ENCODE measurements at places on chromosomes 6 and 20. TPM values are rescaled to one million over a fixed set of nuclear protein-coding genes. Genes with fewer than 3 reads are reported as not detected.

DNA sequence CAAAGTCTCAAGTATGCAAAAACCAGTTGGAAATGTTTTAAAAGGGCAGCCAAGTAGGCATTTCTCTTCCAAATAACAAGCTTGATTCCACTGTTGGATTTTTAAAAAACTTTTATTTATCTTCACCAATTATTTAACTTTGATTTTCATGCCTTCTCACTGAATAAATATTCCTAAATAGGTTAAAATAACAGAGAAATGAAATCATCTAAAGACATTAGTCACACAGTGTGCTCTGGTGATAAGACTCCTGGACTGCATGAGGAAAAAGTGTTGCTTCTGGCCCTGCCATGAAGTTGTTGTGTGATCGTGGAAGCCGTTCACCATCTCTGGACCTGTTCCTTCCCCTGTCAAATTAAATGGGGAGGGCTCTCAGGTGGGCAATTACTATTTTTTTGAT is 33.8 kb upstream of the IGF2R start:
- DNase-seq = no peak

DNA sequence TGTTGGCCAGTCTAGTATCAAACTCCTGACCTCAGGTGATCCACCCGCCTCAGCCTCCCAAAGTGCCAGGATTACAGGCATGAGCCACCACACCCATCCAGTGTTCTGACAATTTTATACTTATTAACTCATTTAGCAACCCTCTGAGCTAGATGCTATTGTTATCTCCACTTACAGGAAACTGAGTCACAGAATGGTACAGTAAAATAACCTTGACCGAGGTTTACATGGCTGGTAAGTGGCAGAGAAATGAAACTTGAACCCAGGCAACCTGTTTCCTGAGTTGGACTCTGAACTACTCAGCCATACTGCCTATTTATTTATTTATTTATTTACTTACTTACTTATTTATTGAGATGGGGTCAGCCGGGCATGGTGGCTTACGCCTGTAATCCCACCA is 6.6 kb upstream of the SIGLEC1 start:
- H3K36me3 ChIP-seq = no peaks in the 10 kb centered on the region
- no peak for DNase-seq
- H3K4me3 ChIP-seq = no peak overlapping the region
- H3K27ac ChIP-seq = no peak overlapping the region
- peaks cover 28% of the 10 kb centered on the region for H3K27me3 ChIP-seq

GRCh38 chr6:15907914-15908518 is 220.9 kb upstream of the MYLIP start:
- peak overlapping the region; percentile 53 for H3K27ac ChIP-seq
- no peaks in the 10 kb centered on the region for H3K36me3 ChIP-seq
- H3K4me3 ChIP-seq = no peak overlapping the region
- no peak for DNase-seq
- H3K27me3 ChIP-seq = no peaks in the 10 kb centered on the region

- H3K27me3 ChIP-seq = no peaks in the 10 kb centered on the region
- no peak for DNase-seq
- H3K4me1 ChIP-seq = peaks cover 16% of the 10 kb centered on the region
- peaks cover 8% of the 10 kb centered on the region for H3K36me3 ChIP-seq
- peak overlapping the region; percentile 70 for H3K27ac ChIP-seq
Measured at GRCh38 chr20:34938466-34939163, 17.0 kb downstream of the GSS start.

GRCh38 chr20:64242003-64242796 is 13.3 kb upstream of the PCMTD2 start:
- H3K36me3 ChIP-seq = no peaks in the 10 kb centered on the region
- DNase-seq = no peak
- no peak overlapping the region for H3K4me3 ChIP-seq
- H3K27ac ChIP-seq = no peak overlapping the region
- no peaks in the 10 kb centered on the region for H3K4me1 ChIP-seq

- no peaks in the 10 kb centered on the region for H3K36me3 ChIP-seq
- no peak for DNase-seq
- H3K4me3 ChIP-seq = no peak overlapping the region
- no peaks in the 10 kb centered on the region for H3K4me1 ChIP-seq
Measured at GRCh38 chr6:139853302-139853992, 479.0 kb upstream of the CITED2 start.

- peak overlapping the region; percentile 61 for H3K4me3 ChIP-seq
- H3K4me1 ChIP-seq = peaks cover 41% of the 10 kb centered on the region
- H3K36me3 ChIP-seq = no peaks in the 10 kb centered on the region
- H3K27ac ChIP-seq = no peak overlapping the region
Measured at GRCh38 chr6:108113557-108114519, 39.3 kb upstream of the OSTM1 start.

DNA sequence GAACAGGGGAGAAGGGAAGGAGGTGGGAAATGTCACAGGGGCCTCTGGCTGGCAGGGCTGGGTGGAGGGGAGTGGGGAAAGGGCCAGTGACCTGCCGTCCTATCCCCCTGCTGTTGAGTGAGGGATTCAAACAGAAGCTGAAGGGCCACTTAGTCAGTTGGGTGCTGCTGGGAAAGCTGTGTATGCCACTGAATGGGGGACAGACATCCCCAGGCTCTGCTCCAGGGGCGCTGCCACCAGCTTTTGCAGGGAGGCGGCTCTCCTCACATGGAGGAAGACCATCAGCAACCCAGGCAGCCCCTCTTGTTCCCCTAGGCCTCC is 50.0 kb downstream of the MDGA1 start:
- H3K4me1 ChIP-seq = peaks cover 6% of the 10 kb centered on the region
- no peak for DNase-seq
- H3K4me3 ChIP-seq = no peak overlapping the region
- H3K36me3 ChIP-seq = no peaks in the 10 kb centered on the region
- H3K27ac ChIP-seq = no peak overlapping the region

- H3K36me3 ChIP-seq = no peaks in the 10 kb centered on the region
- H3K27ac ChIP-seq = no peak overlapping the region
- peaks cover 16% of the 10 kb centered on the region for H3K4me1 ChIP-seq
- H3K4me3 ChIP-seq = no peak overlapping the region
- DNase-seq = no peak
Measured at GRCh38 chr6:1527073-1527457, 82.7 kb upstream of the FOXC1 start.

DNA sequence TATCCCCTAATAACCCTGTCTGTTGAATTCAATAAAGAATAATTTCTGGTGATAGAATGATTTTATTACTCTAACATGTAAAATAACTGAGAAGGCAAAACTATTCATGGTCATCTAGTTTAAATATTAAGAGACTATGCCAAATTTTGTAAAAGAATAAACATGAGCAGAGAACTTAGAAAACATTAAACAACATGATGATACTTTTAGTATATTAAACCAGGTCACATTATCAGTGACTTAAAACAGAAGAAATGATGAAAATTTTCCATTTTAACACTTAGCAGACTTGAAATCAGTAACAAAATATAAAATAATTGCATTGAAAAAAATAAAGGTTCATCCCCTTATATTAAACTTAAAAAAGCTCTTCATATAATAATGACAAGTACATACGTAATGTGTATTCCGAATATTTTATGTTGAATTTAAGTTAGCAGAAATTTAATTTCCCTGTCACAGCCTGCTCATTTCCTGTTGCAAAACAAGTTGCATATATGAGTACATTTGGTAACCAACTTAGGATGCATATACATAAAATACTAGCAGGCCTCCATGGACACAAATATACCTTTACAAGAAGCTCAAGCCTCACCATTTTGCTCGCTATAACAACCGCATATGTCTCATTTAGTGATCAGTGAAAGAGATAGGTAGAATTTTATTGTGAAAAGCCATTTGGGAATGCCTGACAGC is 40.6 kb downstream of the DTNBP1 start:
- H3K36me3 ChIP-seq = no peaks in the 10 kb centered on the region
- H3K27ac ChIP-seq = peak overlapping the region; percentile 42
- H3K4me3 ChIP-seq = no peak overlapping the region
- H3K27me3 ChIP-seq = no peaks in the 10 kb centered on the region

DNA sequence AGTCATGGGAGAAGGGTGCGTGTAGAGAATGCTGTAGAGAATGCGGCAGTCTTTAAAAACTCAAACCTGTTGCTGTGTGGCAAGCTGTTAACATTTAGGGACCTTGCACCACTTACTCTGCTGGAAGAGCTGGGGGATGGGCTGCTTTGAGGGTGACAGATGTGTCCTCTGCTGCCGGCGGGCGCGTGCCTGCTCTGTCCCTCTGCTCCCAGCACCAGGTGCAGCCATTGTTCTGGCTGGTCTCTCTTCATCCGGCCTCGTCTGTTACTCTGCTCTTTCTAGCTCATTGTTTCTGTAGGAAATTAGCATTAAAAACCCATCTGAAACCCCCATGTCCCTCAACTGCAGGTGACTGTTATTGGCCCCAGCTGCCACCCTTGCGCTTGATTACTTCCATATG is 78.5 kb downstream of the CBFA2T2 start:
- peak overlapping the region; percentile 82 for H3K27ac ChIP-seq
- no peaks in the 10 kb centered on the region for H3K36me3 ChIP-seq
- no peak for DNase-seq
- H3K4me3 ChIP-seq = no peak overlapping the region
- peaks cover 77% of the 10 kb centered on the region for H3K4me1 ChIP-seq
- H3K27me3 ChIP-seq = no peaks in the 10 kb centered on the region

GRCh38 chr6:126048635-126049034 is 62.3 kb downstream of the TRMT11 start:
- H3K4me1 ChIP-seq = no peaks in the 10 kb centered on the region
- H3K4me3 ChIP-seq = no peak overlapping the region
- H3K27me3 ChIP-seq = no peaks in the 10 kb centered on the region
- H3K36me3 ChIP-seq = peaks cover 40% of the 10 kb centered on the region
- H3K27ac ChIP-seq = no peak overlapping the region

GRCh38 chr6:43262000-43262779 is 18.9 kb downstream of the TTBK1 start:
- H3K27ac ChIP-seq = no peak overlapping the region
- H3K4me1 ChIP-seq = no peaks in the 10 kb centered on the region
- DNase-seq = no peak
- no peaks in the 10 kb centered on the region for H3K36me3 ChIP-seq
- H3K27me3 ChIP-seq = no peaks in the 10 kb centered on the region

DNA sequence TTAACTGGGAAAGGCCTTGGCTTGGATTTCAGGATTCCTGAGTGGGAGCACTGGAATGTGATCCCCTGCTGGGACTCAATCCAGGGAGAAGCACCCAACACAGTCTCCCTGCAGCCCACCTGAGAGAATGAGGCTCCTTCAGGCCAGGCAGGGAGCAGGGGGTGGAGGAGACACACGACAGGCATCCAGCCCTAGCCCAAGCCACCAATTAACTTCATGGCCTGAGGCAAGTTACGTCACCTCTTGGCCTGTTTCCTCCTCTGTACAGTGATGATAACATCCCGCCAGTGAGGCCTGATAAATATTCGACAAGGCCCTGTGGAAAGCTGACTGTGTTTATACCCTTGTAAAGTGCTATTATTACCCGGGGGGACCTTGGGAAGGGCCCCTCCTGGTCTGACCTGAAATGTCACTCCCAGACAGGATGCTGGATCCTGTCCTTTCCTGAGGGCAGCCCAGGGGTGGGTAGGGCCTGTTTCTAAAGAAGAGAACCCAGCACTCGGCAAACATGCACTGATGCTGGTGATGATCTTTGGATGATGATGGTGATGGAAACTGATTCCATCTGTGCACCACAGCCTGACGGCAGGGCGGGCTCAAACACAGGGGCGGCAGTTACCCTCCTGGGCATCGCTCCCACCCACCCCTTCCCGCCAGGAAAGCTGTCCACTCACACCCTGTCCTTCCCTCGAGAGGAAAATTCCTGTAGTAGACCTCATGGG is 12.4 kb downstream of the FRS3 start:
- no peaks in the 10 kb centered on the region for H3K27me3 ChIP-seq
- H3K4me3 ChIP-seq = no peak overlapping the region
- H3K27ac ChIP-seq = peak overlapping the region; percentile 61
- no peaks in the 10 kb centered on the region for H3K4me1 ChIP-seq

DNA sequence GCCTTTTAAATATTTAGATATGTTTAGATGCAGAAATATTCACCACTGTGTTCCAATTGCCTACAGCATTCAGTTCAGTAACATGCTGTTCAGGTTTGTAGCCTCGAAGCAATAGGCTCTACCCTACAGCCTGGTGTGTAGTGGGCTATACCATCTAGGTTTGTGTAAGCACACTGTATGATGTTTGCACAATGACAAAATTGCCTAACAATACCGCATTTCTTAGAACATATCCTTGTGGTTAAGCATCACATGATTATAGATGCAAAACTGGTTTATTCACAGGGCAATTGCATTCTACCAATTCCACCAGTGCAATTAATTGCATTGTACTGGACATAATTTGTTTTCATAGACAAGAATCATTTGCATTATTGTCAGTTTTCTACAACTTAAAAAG is 7.9 kb upstream of the SLC22A16 start:
- no peak for DNase-seq
- no peak overlapping the region for H3K4me3 ChIP-seq
- no peak overlapping the region for H3K27ac ChIP-seq

Gene PLN
- total RNA-seq = 5.4 TPM

Gene ADTRP
- total RNA-seq = 2.5 TPM

Gene FAM83D
- 96.0 TPM for total RNA-seq

Gene NMBR
- total RNA-seq = not detected

Gene RIPOR2
- total RNA-seq = 2.4 TPM

Gene SNAP91
- total RNA-seq = not detected

Gene MTO1
- total RNA-seq = 19.5 TPM

Gene CLVS2
- under 0.01 TPM for total RNA-seq

Gene EEF1A2
- 0.44 TPM for total RNA-seq

All from esophagus squamous epithelium (tissue), 5 donors.